CD4-positive, alpha-beta T cell treated with Interleukin-6 for 4 hours (primary cell): ENCODE measurements at places on chromosomes 7 and 10.

- peak; percentile 33 for DNase-seq
Observed at GRCh38 chr7:5681979-5682546, 99.4 kb downstream of the RNF216 start.

GRCh38 chr10:5314840-5315239, 49.9 kb upstream of the UCN3 start:
- no peak for DNase-seq

- DNase-seq = no peak
Observed at GRCh38 chr10:8978100-8978499, 923.6 kb downstream of the GATA3 start.

GRCh38 chr10:101354328-101355071, 535 bp downstream of the BTRC start:
- DNase-seq = peak; percentile 52

GRCh38 chr7:93364806-93365205, 132.6 kb downstream of the VPS50 start:
- DNase-seq = no peak

- DNase-seq = no peak
Observed at GRCh38 chr10:79947083-79947415, 1.9 kb downstream of the SFTPD start.

DNA sequence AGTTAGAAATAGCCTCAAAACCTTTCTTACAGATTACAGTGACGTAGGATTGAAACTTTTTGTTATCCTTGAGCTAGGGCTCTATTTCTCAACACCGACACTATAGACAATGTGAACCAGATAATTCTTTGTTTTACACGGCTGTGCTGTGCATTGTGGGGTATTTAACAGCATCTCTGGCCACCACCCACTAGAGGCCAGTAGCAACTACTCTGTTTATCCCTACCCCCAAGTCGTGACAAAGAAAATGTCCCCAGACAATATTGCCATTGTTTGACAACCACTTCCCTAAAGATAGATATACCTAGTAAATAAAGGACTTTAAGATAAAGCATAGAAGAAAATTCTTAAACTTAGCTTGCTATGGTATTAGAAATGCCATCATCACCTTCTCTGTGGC, 359.6 kb downstream of the ARL4A start:
- DNase-seq = no peak

GRCh38 chr7:122018032-122018431, 126.0 kb downstream of the AASS start:
- no peak for DNase-seq

- peak; percentile 82 for DNase-seq
Observed at GRCh38 chr10:124539935-124540641, 78.5 kb downstream of the LHPP start.

GRCh38 chr7:114825423-114825951, 96.4 kb upstream of the MDFIC start:
- no peak for DNase-seq

GRCh38 chr7:149873970-149874643, 338 bp downstream of the ATP6V0E2 start:
- DNase-seq = no peak

DNA sequence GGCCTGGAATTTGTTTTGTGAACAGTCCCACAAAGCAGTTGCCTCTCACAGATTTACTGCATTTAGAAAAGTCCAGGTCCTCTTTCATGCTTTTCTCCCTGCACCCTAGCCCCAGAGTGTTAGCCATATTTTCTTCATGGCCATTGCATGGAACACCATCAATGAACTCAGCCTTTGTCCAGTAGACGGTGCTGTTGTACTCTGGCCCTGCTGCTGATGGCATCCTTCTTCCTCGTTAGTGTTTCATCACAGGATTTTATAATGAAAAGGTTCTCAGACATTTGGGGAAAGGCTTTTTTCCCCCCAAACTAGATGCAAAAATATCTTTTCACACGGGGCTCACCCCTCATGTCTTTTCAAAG, 93.0 kb upstream of the SLC25A13 start:
- DNase-seq = peak; percentile 28
